ENCODE measurements at places on chromosomes 4 and X.

DNA sequence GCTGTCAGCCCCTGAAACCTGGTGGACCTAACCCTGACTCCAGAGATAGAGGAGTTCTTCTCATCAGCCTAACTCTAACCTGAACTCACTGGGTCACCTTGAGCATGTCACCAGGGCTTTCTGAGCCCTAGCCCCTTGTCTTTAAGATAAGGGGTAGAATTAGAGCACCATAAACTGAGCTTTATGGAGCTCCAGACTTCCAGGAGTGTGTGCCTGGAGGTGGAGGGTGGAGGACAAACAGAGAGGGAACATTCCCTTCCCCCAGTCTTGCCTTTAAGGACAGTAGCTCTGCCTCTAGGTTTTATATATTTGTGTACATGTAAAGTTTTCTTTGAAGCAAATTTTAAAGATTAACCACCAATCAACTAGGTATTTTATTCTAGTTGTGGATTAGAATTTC is 83.9 kb upstream of the PACRGL start:
- DNase-seq = no peak

DNA sequence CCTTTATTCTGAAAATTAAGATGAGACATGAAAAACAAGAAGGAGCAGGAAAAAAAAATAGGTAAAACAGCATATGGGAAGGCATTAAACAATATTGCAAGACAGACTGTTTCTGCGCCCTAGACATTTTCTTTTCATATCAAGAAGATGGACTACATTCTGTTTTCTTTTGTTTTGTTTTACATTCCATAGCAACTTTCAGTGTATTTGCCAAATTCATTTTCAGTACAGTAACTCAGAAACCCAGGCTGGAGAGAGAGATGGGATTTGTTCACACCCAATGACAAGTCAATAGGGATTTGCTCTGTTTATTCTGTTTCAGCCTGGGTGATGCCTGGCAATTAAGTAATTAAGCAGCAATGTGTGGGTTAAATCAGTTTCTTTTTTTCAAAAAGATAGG is 892.8 kb upstream of the DIAPH2 start:
- no peak for DNase-seq

DNA sequence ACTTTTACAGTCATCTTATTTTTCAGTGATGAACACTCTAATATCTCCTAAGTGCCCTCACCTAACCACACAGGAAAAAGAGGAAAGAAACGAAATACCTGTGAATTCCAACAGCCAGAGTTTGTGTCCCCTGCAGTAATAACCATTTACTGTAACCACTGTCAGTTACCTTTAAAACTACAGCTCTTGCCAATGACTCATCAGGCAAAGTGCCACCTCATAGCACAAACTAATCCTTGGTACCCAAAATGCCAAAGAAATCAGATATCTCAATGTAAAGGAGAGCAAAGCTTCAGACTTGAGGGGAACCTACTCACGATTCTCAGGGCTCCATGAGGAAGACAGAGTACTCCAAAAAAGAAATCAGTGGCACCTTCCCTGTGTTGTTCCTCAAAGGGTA is 146.5 kb downstream of the NDST3 start:
- DNase-seq = no peak

DNA sequence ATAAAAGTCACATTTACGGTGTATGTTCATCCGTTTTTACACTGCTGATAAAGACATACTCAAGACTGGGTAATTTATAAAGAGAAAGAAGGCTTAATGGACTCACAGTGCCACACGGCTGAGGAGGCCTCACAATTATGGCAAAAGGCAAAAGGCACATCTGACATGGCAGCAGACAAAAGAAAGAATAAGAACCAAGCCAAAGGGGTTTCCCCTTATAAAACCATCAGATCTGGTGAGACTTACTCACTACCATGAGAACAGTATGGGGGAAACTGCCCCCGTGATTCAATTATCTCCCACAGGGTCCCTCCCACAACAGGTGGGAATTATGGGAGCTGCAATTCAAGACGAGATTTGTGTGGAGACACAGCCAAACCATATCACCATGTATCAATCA is 7.3 kb upstream of the GUCY1B1 start:
- DNase-seq = no peak

DNA sequence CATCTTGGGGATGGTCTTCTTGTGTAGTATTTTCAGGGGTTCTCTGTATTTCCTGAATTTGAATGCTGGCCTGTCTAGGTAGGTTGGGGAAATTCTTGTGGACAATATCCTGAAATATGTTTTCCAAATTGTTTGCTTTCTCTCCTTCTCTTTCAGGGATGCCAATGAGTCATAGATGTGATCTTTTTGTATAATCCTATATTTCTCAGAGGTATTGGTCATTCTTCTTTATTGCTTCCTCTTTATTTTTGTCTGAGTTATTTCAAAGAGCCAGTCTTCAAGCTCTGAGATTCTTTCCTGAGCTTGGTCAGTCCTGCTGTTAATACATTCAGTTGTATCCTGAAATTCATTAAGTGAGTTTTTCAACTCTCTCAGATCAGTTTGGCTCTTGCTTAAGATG is 73.1 kb downstream of the MAMLD1 start:
- DNase-seq = no peak

DNA sequence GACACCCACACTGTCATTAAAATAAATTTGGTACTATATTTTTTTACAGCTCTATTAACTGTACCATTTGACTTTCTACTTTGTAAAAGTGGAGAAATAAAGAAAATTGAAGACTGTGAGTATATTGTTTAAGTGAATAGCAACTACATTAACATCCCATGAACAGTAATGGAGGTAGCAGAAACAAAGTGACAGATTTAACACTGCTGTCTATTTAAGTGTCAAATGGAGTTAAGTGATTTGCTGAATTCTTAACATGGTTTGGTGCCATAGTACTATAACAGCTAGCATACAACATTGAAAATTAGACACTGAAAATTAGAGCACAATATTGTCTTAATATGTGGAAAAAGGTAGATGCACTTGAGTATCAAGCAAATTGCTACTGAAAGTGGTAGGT is 76.2 kb downstream of the C4orf33 start:
- DNase-seq = no peak

GRCh38 chr4:185286571-185286970 is 77.2 kb downstream of the SNX25 start:
- DNase-seq = no peak

Data from transverse colon (tissue), 4 donors.